ENCODE measurements at places on chromosomes 2 and 18. TPM values are rescaled to one million over a fixed set of nuclear protein-coding genes. Genes with fewer than 3 reads are reported as not detected.

PRSS56 gene
- polyA plus RNA-seq, result not detected

- DNase-seq, result no peak
These were observed 181.9 kb downstream of the MEMO1 start for GRCh38 chr2:31828891-31829290.

GRCh38 chr2:74881626-74882298, 47.8 kb downstream of the HK2 start:
- no peak for DNase-seq

- no peak for DNase-seq
These were observed 12.1 kb downstream of the CD226 start for GRCh38 chr18:69935319-69936190.

DNA sequence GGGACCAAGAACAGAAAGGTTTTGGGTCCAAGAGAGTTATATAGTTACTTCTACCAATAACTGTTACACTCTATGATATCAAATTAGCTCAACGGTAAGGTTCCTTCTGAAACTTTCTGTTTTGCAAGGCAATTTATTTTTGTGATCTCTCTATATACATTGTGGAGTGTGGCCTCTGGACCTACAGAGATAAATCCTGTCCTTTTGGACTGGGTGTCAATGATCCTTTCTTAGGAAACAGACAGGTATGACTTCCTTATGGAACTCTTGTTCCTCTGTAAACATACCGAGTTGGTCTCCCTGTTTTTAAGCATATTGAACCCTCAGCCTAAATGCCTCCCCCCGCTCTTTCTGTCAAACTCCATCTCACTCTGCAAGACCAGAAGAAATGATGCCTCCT, 1117.8 kb downstream of the BCL11A start:
- no peak for DNase-seq

- no peak for DNase-seq
These were observed 53.6 kb upstream of the RNF152 start for GRCh38 chr18:61946449-61946848.

GRCh38 chr2:3168230-3168891, 209.3 kb downstream of the EIPR1 start:
- no peak for DNase-seq

DNA sequence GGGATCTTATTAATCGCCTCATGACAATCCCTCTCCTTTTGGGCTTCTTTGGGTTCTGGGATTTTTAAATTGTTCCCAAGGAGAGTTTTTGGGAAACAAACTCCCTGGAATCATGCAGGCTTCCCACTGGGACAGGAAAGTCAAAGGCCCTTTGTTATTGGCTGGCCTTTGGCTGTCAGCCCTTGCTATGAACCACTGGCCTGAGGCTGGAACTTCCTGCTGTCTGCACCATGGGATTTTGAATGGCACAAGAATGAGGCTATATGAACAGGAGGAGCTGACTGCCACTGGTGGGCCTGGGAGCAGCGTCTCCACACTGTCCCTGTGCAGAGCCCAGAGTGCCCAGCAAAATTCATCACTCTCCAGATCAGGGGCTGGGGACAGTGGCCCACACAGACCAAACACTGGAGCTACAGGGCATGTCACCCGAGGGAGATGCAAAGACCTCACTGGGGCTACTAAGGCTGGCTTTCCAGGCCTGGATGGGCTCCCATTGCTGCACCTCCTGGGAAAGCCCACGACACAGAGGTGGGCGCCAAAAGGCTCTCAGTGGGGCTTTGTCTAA, 35.7 kb downstream of the STEAP3 start:
- no peak for DNase-seq

KIAA2012 gene
- 0.05 TPM for polyA plus RNA-seq

DNA sequence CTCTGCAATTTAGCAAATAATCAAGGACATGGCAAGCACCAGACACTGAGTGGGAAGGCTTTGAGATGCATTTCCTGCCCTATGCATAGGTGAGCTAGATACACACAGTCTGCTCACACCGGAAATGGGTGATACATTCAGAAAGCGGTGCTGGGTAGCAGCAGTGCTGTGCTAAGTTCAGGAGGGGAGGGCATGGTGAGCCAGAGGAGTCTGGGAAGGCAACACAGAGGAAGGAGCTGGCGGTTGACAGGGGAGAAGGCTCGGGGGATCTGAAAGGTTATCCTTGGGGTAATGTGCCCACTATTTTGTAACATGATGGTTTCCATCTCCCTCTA, 57.4 kb upstream of the EPAS1 start:
- DNase-seq, result no peak

- DNase-seq, result no peak
These were observed at the start of gene ZNF804A for GRCh38 chr2:184598316-184599053. ZNF804A (plus strand) TSS chr2:184598529; CDS start chr2:184598960, 431 bp downstream.
